ENCODE measurements at places on chromosomes 7 and 10. TPM values are rescaled to one million over a fixed set of nuclear protein-coding genes. Genes with fewer than 3 reads are reported as not detected.

- H3K4me1 ChIP-seq, result no peaks in the 10 kb centered on the region
- H3K27ac ChIP-seq, result no peak overlapping the region
- DNase-seq, result no peak
- H3K27me3 ChIP-seq, result no peaks in the 10 kb centered on the region
- H3K4me3 ChIP-seq, result no peak overlapping the region
Observed at GRCh38 chr10:104447906-104448305, 94.3 kb downstream of the CFAP58 start.

GRCh38 chr7:39504963-39505362 is 61.2 kb upstream of the YAE1 start:
- H3K27ac ChIP-seq, result no peak overlapping the region
- no peaks in the 10 kb centered on the region for H3K27me3 ChIP-seq
- no peaks in the 10 kb centered on the region for H3K4me1 ChIP-seq
- DNase-seq, result no peak

DNA sequence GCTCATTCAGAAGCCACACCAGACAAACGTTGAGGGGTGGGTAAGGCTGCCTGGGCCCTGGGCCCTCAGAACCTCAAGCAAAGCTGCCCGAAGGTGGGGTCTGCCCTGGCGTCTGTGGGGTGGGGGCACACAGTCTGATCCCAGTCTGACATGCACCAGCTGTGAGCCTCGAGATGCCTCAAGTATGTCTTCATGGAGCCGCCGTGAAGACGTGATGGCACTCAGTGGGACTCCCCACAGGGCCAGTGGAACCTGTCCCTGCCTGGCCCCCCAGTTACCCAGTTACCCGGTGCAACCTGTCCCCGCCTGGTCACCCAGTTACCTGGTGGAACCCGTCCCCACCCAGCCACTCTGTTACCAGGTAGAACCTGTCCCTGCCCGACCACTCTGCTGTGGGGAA is 351.2 kb downstream of the PTPRN2 start:
- H3K4me1 ChIP-seq, result no peaks in the 10 kb centered on the region
- H3K27me3 ChIP-seq, result no peaks in the 10 kb centered on the region
- DNase-seq, result no peak
- H3K36me3 ChIP-seq, result no peaks in the 10 kb centered on the region

DNA sequence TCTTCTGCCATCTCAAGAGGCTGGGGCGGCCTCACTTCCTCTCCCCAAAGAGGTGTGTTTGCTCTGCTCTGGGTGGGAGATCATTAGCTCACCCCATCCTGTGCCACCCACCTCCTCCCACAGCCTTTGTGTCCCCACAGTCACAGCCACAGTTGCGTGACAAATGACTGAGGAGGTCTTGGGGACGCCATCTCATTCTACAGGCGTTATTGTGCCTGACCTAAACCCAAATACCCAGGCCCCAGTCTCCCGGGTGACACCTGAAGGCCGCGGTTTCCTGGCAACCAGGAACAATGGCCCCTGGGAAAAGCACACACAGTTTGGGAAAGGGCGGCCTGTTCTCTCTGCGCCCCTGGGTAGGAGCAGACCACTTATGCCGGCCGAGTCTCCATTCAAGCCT is 51.6 kb downstream of the SLIT1 start:
- no peak overlapping the region for H3K27ac ChIP-seq
- H3K36me3 ChIP-seq, result no peaks in the 10 kb centered on the region
- DNase-seq, result no peak
- no peaks in the 10 kb centered on the region for H3K4me1 ChIP-seq
- no peak overlapping the region for H3K4me3 ChIP-seq
- peaks cover 7% of the 10 kb centered on the region for H3K27me3 ChIP-seq

GRCh38 chr7:12052211-12052610 is 158.9 kb upstream of the TMEM106B start:
- H3K4me1 ChIP-seq, result no peaks in the 10 kb centered on the region
- no peaks in the 10 kb centered on the region for H3K36me3 ChIP-seq
- no peak for DNase-seq
- no peak overlapping the region for H3K27ac ChIP-seq

DNA sequence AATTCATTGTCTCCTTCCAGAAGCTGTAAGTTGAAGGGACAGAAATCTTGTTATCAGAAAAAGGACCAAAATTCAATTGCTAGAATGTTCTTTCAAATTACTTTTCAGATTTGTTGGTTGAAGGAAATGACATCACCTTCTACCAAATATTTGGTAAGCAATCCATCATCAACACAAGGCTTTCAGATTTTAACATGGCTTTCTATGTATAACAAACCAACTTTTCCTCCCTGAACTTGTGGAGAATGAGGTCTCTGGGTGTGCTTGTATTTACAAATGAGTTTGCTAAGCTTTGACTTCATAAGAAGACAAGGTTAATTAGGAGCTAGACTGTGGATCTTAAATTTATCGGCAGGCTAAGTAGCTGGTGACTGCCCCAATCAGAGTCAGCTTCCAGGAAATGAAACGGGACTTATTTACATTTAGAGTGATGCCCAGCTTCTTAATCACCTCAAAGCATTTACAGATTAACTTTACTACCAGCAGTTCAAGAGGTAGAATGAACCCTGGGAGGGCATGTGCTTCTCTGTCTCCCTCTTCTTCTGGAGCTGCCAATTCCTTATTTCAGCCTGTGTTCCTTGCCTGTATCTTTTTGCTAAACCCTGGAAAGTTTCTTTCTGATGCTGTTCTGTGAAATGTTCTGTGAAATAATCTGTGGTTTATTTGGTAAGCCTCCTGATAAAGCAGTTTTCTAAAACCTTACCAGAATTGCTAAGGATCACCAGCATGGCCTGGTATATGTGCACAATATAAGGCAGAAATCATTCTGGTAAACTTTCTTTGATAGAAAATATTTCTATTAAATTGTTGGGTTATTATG is 248.8 kb upstream of the FZD8 start:
- no peaks in the 10 kb centered on the region for H3K27me3 ChIP-seq
- H3K4me1 ChIP-seq, result no peaks in the 10 kb centered on the region
- no peak overlapping the region for H3K4me3 ChIP-seq
- H3K27ac ChIP-seq, result peak overlapping the region; percentile 0
- DNase-seq, result no peak

DNA sequence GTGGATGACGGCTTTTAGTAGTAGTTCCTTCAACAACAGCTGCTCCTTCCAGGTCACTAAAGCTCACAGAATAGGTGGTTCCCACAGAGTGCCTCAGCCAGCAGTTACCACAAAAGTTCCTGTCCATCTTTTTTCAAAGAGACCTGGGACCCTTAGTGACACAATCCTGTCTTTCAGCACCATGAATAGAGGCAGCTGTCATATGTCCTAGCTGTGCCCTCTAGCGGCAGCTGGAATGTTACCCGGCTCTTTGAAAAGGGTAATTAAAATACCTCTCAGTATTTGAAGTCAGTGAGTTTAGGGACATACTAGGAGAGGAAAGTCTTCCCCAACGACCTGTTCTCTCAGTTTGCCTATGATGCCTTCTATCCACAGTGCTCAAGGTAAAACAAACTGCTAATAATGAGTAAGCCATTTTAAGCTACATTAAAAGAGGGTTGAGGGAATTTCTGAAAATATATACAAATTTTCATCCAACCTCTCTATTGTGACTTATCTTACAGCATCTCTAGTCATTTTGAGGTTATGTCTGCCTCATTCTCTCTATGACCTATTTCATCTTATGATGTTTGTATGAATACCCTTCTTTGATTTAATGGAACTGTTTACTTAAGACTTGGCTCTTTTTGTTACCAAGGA is 290.8 kb downstream of the NXPH1 start:
- no peak overlapping the region for H3K27ac ChIP-seq
- H3K36me3 ChIP-seq, result no peaks in the 10 kb centered on the region
- no peak overlapping the region for H3K4me3 ChIP-seq
- H3K4me1 ChIP-seq, result no peaks in the 10 kb centered on the region

DNA sequence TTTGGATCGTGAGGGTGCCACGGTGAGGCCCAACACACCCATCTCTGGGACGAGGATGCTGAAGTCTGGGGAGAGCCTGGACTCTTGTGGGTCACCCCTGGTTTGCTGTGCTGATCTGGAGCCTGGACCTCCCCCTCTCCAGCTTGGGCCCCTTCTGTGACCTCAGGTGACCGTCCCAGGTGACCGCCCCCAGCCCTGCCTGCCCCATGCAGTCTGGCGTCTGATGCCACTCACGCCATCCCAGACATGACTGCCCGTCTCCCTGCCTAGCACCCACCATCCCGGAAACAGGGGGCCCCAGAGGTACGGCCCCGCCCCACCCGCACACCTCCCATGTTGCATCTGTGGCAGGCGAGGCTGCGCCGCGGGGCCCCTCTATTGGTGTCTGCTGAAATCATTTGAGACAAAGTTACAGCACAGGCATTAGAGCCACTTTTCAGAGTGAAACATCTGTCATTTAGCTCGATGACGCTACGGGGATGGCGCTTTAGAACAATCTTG is 21.1 kb downstream of the UNCX start:
- DNase-seq, result peak; percentile 35
- no peaks in the 10 kb centered on the region for H3K36me3 ChIP-seq

- H3K27me3 ChIP-seq, result no peaks in the 10 kb centered on the region
- H3K4me1 ChIP-seq, result peaks cover 24% of the 10 kb centered on the region
- DNase-seq, result no peak
- H3K27ac ChIP-seq, result no peak overlapping the region
Observed at GRCh38 chr10:126042906-126043305, 146.5 kb downstream of the FANK1 start.

Gene GPRIN2
- 42.1 TPM for total RNA-seq

Gene PRSS2
- total RNA-seq, result not detected

Gene DHX32
- total RNA-seq, result 31.9 TPM

Gene BTBD16
- 0.62 TPM for total RNA-seq
